Stimulated activated CD8-positive, alpha-beta memory T cell treated with anti-CD3 and anti-CD28 coated beads, Interleukin-2, amount 100 ng/mL, for 1 hour (primary cell): ENCODE measurements at places on chromosomes 2 and 18.

- DNase-seq = no peak
These were observed 218.7 kb downstream of the SLC4A10 start for GRCh38 chr2:161842736-161843433.

DNA sequence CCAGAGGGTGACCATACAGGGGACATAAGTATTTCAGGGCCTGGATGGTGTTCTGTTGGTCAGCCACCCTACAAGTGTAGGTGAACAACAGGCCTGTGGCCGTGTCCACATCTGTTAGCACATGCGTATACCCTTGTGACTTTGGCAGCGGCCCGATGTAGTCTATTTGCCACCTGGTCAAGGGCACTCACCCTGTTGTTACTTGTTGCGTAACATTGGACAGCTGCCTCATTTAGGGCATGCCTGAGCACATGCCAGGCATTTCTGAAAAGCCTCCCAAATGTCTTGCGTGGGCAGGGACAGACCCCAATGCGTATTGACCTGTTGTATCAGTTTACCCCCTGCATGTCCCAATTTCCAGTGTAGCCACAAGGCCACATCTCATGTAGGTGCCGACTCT is 235.0 kb downstream of the MBD5 start:
- no peak for DNase-seq

DNA sequence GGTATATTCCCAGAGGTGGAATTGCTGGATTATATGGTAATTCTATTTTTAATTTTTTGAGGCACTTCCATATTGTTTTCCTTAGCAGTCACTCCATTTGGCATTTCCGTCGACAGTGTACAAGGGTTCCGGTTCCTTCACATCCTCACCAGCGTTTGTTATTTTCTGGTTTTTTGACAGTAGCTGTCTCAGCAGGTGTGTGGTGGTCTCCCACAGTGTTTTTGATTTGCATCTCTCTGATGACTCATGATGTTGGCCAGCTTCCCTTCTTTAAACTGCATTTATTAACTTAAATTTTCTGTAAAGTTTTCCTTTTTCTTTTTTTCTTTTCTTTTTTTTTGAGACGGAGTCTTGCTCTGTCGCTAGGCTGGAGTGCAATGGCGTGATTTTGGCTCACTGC is 19.7 kb downstream of the SH3BP4 start:
- no peak for DNase-seq

GRCh38 chr2:227368574-227368973 is 10.5 kb downstream of the TM4SF20 start:
- DNase-seq = no peak

DNA sequence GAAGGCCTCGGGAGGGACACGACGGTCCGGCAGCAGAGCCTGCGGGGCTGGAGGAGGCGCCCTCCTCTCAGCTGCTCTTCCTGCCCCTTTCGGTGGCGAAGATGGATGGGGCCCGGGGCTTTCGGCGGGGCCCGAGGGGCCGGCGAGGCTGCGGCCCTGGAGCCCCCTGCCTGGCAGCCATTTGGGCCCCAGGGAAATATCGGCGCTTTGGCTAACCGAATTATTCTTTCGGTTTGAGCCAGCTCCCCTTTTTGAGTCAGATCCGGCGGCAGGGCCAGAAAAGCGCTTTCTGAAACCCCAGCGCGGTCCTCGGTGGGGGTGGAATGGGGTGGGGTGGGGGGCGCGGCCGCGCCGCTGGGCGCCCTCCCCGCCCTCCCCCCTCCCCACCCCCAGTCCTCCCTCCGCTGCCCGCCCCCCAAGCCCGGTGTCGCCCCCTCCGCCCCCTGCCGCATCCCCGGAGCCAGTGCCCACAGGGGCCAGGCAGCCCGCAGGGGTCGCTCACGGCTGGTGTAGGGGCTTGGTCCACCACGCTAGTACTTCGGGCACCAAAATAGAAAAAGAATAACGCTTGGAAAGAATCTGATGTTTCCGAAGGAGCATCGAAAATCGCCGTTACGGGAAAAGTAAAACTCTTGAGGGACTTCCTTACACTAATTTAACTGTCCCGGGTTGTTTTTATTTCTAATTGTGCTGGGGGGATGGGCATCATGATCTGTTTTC is 9.1 kb upstream of the ARID5A start:
- DNase-seq = no peak

DNA sequence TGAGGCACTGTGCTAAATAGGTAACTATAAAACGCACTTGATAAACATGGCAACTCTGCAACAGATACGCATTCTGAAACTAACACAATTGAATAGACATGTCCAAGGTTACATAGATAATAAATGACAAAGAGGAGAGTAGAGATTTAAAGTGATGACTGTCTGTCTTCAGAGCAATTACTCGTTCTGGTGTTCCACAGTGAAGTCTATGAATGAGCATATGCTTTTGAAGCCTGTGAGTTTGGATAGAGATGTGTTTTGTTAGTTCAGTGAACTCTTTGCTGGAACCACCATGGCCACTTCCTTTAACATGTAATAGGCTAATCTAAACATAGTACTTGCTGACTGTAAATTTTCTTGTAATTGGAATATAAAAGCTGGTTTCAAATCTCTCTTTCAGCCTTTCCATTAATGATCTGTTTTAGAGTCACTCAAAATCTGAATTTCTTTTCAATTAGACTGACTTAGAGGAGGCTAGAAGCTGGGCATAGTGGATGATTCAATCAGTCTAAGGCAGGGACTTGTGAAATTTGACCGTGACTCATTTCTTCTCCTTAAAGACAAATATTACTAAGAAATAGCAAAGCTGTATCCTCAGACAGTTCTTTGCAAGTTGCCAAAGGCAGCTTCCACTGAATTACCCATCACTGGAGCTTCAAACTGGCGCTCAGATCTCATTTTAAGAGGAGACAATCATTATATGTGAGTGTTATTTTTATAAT is 1130.1 kb upstream of the CELF4 start:
- DNase-seq = no peak

DNA sequence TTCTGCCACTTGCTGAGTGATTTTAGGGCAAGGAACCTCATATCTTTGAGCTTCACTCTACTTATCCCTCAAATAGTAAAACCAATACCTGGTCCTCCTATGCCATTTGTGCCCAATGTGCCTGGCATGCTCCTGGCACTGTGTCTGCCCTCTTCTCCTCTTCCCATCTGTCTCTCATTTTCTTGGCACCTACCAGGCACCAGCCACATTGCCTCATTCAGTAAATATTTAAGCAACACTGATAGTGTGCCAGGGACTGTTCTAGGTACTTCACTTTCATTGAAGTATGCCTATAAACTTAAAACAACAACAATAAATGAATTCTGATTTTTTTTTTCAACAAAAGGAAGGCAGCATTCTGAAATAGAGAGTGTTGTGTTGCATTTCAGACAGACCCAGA is 15.1 kb upstream of the BOD1L2 start:
- no peak for DNase-seq

DNA sequence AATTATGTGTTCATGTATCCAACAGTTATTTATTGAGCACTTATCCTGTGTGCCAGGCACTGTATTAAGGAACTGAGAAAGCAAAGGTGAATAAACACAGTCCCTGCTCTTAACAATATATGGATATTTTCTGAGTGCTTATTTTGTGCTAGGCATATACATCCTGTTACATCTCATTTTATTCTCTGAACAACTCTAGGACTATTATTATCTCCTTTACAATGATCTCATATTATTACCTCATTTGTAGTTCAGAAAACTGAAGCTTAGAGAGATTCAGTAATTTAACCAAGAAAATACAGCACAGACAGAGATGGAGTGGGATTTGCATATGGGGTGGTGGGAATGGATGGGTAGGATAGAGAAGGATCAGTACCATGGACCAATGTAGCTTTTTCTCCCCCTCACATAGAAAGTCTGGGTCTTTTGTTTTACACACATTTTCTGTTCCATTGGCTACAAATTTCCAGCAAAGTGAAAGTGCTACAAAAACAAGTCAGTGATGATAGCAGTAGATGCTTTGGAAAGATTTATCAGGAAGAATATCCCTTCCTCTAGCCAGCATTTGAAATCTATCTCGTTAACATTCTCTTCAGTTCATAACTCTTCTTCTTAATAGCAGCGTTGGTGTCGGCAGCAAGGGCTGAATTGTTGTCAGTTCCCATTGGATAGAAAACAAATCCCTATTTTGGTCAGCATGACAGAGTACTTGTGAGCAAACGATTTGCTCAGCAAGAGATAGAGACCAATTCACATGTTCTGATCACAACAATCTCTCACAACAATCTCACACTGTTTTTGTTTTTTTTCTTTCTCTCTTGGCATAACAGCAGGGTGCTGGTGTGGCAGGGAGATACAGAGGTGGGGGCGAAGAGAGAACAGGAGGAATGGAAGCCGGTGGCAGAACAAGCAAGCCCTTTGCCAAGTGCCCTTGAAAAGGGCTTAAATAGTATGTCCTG is 102.2 kb upstream of the KCTD1 start:
- DNase-seq = no peak

- no peak for DNase-seq
These were observed 23.4 kb downstream of the DNAH6 start for GRCh38 chr2:84539729-84540128.

- no peak for DNase-seq
These were observed 125.4 kb upstream of the RNF152 start for GRCh38 chr18:62018034-62018758.

DNA sequence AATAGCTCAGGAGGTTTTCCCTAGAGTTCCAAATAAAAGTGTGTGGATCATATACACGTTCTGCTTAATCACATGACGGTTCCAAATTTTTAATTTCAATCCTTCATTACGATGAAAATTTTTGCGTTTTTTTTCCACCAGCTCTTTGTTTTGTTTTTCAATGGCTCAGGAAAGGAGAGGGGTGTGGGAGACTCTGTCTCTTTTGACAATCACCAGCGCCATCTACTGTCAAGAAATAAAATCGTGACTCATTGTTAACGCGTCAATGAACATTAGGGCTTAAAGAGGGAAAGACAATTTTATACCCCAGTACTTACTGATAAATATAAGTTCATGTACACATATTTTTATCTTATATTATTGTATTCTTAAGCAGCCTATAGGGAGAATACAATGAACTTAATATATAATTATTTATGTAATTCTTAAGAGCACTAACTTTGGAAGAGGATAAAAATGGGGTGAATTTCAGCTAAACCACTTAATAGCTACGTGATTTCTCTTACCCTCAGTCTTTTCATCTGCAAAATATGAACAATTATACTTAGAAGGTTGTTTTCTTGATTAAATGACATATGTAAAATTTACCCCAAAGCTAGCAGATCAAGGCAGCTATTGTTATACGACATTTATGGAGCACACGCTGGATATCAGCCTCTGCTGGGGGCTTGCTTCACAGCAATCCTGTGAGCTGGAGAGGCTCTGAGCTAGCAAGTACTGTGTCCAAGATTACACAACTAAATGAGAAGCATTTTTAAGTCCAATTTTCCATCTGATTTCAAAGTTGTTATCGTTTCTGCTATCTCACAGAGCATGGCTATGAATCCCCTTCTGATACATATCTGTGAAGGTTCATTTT is 47.4 kb upstream of the RMDN2 start:
- no peak for DNase-seq

- no peak for DNase-seq
These were observed 69.8 kb upstream of the SCN7A start for GRCh38 chr2:166563894-166564293.

DNA sequence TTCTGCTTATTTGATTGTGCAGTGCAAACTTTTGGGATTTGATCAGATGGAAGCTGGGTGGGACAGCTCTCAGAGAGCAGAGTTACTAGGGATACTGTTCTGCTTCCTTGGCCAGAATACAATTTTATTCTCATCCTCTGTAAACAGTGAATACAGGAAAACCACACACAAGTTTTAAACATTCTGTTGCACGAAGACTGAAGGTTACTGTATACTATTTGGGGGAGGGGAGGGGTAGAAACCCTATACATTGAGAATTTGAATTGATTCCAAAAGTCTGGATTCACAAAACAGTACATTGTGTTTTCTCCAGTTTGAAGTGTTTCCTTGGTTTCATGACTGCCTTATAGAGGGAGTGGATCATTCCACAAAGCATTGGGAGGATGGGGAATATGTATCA is 149.9 kb downstream of the SETBP1 start:
- DNase-seq = no peak

GRCh38 chr2:66494708-66495107 is 59.8 kb downstream of the MEIS1 start:
- DNase-seq = no peak

DNA sequence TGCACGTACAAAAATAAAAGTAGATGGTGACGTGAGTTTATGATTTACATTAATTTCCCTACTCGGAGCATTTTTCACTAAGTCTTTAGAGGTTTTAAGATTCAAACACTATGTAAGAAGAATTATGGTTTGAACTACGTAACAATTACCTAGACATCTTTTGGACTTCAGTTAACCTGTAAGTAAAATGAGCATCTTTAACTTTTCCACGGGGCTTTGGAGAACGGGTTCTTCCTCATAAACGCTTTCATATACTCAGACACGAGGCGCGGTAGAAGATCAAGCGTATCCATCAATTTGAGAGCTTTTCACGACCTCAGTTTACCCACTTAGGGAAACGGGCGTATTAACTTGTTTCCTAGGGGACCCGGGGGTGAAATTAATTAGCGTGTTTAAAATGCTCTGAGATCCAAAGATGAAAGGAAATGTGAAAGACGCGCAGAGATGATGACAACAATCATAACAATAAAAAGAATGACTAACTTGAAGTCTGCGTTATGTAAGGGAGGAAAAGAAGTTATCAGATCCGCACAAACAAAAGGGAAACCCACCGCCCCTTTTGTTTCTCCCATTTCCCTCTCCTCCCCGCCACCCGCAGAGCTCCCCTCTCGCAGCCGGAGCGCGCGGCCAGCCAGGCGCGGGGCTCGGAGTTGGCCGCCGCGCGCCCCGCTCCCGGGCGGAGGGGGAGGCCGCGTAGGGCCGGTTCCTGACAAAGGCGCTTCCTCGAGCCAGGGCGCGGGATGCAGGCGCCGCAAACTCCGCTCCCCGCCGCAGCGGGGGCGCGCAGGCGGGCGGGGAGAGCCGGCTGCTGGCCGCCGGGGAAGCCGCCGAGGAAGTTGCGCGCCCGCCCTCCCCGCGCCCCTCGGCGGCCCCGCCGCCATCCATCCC is 807 bp downstream of the PELI1 start:
- peak; percentile 4 for DNase-seq

DNA sequence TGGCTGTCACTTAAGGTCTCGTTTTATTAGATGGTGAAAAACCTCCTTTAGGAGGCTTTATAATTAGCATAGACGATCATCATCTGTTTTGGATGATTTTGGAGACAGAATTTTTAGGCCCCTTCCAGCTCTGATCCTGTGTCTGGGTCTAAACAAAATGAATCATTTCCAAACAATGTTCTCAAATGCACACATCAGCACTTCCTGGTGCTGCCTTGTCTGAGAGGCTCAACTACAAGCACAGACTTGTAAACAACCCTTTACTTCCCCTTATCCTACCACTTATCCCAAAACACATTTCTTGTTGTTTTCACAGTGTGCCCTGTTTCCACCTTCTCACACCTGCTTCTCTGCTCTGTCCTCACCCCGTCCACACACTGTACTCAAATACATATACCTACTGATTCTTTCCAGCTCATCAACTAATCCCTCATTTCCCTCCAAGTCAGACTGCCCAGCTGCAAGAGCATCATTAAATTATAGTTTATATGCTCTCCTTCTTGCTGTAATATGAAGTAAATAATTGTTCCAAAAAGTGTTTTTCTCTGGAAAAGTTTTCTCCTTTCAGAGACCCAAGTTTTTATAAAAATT is 71.2 kb upstream of the COL3A1 start:
- DNase-seq = no peak

- DNase-seq = no peak
These were observed 891 bp upstream of the KHK start for GRCh38 chr2:27085673-27086089.

- DNase-seq = no peak
These were observed 48.8 kb downstream of the HAUS1 start for GRCh38 chr18:46152808-46153617.

- DNase-seq = no peak
These were observed 213.0 kb downstream of the PHLPP1 start for GRCh38 chr18:62928326-62928725.

GRCh38 chr2:96204836-96205624 is 3.6 kb downstream of the STARD7 start:
- no peak for DNase-seq
